ENCODE measurements at places on chromosomes 4 and X.

- no peak for DNase-seq
Observed at GRCh38 chr4:61239250-61239649, 39.1 kb downstream of the ADGRL3 start.

DNA sequence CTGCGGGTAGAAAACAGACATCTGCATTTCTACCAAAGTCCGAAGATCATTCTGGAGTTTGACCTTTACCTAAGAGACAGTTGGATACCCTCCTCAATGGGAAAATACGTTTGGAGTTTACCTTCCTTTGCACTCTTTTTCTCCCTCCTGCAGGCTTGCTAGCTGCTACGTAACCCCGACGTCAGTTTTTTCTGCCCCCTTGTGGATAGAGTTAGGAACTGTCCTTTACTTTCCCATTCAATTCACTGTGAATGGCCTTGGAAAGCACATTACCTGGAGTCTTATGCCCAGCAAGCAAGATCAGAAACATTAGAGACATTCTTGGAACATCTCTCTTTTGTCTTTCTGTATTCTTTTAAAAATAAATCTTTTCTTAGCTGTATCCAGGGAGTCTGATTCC is 250.7 kb downstream of the NAP1L3 start:
- peak; percentile 42 for DNase-seq

DNA sequence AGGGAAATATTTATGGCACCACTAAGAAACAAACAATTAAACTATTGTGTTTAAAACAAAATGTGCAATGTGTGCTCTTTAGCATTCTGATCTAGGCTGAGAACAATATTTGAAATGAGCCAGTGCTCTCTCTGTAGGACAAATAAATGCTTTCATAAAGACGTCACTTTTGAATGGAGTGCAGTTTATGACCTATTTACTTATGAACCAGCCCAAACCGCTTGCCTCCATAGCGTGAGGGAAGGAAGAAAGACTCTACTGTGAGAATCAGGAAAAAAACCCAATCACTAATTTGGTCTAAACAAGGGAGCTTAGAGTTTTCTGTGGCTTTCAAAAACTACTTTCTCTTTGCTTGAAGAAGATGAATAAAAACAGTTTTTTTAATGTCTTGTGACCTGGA is 39.4 kb downstream of the SAT1 start:
- peak; percentile 36 for DNase-seq

DNA sequence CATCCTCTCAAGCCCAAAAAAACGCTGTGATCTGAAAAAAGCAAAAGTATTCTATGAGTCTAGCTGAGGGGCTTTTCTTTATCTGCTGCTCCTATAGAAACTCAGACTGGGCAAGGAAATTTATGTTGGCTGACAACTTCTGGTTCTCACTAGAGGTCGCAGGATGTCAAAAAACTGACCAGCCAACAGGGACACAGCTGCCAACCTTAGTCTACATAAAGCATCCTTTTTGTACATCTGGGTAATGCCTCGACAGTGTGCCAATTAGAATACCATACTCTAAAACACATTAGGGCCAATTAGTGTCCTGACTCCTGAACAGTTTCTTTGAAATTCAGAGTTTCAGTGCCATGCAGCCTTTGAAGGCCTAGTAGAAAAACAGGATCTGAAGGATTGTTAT is 8.8 kb upstream of the TLL1 start:
- no peak for DNase-seq

GRCh38 chr4:120921456-120922380 is 808 bp downstream of the PRDM5 start:
- peak; percentile 79 for DNase-seq

DNA sequence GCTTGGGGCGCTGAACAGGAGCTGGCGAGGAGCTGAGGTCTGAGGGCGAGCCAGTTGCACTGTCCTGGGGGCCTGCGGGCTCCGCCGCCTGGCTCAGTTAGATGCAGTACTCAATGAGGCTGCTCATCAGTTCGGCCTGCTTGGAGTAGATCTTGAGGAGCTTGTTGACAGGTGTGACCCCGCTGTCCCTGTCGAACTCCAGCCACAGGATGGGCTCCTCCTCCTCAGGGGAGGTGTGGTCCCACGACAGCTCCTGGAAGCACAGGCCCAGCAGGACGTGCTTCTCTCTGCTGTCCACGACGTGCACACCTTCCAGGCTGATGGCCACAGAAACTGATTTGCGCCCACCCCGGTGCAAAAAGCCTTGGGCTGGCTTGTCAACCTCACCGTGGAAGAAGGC is 16.5 kb upstream of the LAS1L start:
- no peak for DNase-seq

DNA sequence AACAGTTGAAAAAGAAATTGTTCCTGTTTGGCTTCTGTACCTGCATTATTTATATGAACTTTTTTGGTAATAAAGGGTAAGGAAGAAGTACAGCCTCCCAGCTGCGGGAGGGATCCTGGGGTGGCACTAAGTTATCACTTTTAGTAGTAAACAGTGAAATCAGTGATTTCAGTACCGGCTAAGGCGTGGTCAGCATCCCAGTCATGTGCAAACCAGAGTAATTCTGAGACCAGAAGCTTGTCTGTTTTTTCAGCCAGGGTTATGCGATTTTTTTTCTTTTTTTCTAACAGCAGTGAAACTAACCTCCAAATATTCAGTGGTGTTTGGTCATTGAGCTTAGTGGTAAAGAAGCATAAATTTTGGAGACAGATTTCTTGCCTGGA is 3.3 kb downstream of the EGF start:
- no peak for DNase-seq

GRCh38 chr4:38359113-38359512 is 304.9 kb upstream of the KLF3 start:
- DNase-seq, result no peak

- DNase-seq, result no peak
Observed at GRCh38 chrX:867966-868647, 237.5 kb downstream of the SHOX start.

- no peak for DNase-seq
Observed at GRCh38 chrX:68918202-68918601, 89.4 kb downstream of the EFNB1 start.

GRCh38 chr4:94489098-94489497 is 37.4 kb downstream of the PDLIM5 start:
- DNase-seq, result no peak

DNA sequence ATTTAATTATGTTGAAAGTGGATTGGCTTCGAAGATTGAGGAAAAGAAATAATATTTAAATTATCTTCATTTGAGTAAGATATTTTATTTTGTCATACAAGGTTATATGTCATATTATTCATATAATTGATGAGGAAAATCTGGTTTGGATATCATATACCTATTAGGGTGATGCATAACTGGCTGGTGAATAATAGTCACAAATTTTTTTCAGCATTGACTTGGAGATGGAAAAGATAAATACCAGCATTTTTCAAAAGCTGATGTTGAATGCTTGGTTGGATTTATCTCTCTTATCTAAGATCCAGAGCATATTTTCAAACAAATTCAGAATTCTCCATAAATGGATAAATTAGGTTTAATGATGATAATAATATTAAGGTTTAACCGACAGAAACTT is 93.5 kb upstream of the SLIT2 start:
- no peak for DNase-seq

DNA sequence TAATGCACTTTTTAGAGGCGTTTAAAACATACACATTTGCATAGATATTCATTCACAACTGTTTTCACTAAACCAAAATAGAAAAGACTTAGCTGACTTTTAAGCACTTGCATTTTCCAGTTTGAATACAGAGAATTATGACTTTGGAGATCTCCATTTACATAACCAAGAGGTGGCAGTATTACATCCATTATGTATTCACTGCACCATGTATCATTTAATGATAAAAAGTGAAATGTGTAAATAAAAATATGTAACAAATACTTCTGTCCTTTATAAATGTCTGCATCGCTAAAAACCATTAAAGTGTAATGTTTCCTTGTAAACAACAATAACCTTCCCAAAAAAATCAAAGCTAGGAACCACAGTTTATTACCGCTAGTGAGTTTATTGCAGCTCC is 413.2 kb downstream of the FGF13 start:
- no peak for DNase-seq

- no peak for DNase-seq
Observed at GRCh38 chr4:127558489-127559407, 74.0 kb upstream of the INTU start.

- DNase-seq, result peak; percentile 51
Observed at GRCh38 chr4:77044461-77045150, 31.2 kb downstream of the CCNI start.

DNA sequence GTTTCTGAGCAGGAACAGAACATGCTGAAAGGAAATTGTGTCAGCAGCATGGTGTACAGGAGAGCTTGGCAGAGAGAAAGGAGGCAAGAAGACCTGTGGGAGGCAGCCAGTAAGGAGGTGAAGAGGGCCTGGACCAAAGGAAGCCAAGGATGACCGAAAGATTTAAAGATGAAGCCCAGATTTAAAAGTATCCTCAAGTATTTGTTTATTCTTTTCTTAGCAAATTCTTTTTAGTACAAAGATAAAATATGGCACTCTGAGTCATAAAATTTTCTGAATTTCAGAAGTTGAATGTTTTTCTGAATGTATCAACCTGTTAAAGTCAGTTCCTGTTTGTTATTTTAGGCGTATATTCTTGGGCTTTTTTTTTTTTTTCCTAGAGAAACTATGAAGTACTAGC is 3.5 kb downstream of the PKD2 start:
- DNase-seq, result no peak

- DNase-seq, result no peak
Observed at GRCh38 chr4:108831886-108832285, 69.0 kb upstream of the ETNPPL start.

DNA sequence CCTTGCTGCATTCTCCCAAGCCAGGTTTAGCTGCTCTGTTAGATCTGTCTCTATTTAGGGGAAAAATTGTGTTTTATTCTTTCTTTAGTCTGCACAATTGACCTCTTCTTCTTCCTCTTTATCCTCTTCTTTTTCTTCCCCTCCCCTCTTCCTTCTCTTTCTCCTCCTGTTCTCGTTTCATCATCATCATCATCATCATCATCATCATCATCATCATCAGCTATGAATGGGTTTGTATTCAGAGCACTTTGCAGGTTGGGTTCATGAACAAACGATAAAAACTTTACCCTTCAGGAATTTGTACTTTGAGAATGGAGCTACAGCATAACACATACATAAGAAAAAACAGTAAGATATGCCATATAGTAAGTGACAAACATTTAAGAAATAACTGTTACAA is 9.1 kb downstream of the GPM6A start:
- DNase-seq, result no peak

DNA sequence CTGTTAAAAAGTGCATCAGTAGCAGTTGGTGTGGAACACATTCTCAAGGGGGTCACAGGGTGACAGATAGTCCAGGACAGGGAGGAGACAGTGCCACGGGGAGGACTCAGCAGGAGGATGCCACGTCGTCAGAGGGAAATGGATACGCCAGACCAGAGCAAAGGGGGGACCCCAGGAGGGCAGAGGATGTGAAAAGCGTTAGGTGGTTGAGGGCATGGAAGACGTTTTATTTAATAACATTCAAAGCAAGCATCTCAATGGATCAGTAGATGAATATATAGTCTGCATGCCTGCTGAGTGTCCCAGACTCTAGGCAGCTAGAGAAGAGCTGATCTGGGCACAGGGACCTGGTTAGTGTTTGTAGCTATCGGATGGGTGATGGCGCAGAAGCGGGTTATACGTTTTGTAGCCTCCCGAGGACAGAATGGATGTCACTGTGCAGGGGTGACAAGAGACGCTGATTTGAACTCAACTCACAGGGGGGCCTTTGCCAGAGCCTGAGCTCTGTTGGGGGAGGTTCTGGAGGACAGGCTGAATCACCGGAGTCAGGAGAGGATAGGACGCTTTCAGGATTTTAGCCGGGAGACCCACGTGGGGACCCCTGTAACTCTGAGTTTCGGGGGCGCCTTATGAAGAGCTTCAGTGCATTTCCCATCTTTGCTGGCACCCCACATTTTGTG is 81.3 kb downstream of the STOX2 start:
- no peak for DNase-seq

DNA sequence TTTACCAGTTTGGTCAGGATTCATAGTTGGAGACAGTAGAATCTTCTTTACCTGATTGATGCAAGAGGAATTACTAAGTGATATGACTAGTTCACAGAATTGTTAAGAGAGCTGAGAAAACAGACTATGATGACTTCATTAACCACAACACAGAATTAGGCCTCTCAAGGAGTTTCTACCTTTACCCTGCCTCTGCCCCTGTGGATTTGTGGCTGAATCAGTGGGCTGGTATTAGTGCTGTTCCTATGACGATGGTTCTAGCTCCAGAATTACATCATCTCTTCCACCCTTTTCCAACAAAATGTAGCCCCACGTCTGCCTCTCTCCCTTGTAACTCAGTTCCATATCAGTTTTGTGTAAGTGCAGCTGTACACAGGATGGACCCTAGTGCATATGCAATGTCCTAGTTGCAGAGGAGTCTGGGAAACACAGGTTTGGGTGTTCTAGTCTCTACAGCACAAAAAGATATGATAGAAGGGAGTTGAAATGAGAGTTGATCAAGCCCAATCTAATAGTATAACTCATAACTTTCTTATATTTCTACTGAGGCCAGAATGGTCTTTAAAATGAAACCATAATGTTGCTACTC is 99.3 kb downstream of the ANXA5 start:
- DNase-seq, result peak; percentile 95

DNA sequence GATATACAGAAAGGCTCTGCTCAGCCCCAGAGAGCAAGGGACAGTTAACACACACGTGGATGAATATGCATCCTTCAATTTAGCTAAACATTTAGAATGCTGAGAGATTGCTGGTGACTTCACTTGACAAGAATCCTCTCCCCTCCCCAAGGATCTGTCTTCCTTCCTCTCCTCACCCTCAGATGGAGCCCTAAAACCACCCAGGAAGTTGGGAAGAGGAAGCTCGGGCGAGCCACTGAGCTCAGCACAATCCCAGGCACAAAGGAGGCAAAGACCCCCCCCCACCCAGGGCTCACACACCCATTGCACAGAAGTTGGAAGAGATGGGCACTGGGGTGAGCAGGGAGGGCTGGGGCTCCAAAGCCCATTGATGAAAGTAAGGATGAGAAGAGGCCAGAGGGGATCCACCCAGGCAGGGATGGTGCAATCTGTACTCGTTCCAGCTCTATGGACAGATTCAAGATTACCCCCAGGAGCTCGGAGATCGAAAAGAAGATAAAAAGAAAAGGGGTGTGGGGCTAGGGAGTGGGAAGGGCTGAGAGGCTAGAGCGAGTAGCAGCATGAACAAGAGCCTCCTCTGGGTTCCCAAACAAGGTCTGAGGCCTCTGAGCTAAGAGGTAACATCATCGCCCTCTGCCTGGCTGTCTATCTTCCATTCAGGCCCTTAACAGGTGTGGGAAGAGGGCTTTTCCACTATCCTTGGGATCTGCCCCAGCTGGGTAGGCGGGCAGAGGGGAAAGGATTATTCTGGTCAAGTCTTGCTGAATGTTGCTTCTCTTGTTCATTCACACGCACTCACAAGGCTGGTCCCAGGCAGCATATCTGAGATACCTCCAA is 1.2 kb downstream of the TFE3 start:
- DNase-seq, result peak; percentile 82
